ENCODE measurements at places on chromosomes 2 and 18. TPM values are rescaled to one million over a fixed set of nuclear protein-coding genes. Genes with fewer than 3 reads are reported as not detected.

The MEP1B gene
- total RNA-seq: not detected

- no peaks in the 10 kb centered on the region for H3K27me3 ChIP-seq
- no peak for DNase-seq
- no peak overlapping the region for H3K27ac ChIP-seq
- H3K4me3 ChIP-seq: no peak overlapping the region
- no peaks in the 10 kb centered on the region for H3K36me3 ChIP-seq
These were observed 95.4 kb downstream of the PRKCE start for GRCh38 chr2:45746888-45747287.

The SCG2 gene
- not detected for total RNA-seq

The MYO3B gene
- total RNA-seq: 0.18 TPM

DNA sequence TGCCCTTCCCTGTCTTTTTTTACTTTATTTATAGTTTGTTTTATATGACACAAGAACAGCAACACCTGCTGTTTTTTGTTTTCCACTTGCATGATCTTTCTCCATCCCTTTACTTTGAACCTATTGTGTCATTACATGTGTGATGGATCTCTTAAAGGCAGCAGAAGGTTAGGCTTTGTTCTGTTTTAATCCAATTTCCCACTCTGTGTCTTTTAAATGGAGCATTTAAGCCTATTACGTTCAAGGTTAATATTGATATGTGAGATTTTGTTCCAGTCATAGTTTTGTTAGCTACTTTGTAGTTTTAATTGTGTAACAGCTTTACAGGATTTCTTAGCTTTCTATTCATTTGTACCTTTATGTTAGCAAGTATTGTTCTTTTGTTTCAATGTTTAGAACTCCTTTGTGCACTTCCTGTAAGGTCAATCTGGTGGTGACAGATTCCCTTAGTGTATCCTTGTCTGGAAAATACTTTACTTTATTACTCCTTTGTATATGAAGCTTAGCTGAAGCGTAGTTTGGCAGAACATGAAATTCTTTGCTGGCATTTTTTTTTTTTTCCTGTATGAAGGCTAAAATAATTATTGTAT lies 1443.0 kb upstream of the LRRTM1 start:
- no peaks in the 10 kb centered on the region for H3K27me3 ChIP-seq
- H3K27ac ChIP-seq: no peak overlapping the region
- H3K36me3 ChIP-seq: no peaks in the 10 kb centered on the region
- H3K4me1 ChIP-seq: no peaks in the 10 kb centered on the region
- no peak for DNase-seq

DNA sequence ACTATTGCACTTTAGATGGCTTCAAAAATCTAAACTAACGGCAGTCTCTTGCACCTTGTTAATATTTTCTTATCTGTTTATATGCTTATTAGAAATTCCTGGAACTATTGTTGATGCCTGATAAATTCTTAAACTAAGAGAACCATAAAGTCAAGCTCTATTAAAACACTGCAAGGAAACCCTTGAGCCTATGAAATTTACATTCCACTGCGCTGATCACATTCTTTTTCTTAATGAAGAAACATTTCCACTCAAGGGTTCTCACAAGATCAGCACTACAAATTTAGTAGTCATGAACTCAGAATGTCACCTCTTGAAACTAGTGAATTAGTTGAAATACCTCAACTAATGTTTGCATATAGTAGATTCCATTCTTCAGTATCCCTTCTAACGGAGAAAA lies 331.8 kb upstream of the SLC8A1 start:
- DNase-seq: no peak
- H3K36me3 ChIP-seq: no peaks in the 10 kb centered on the region
- no peak overlapping the region for H3K4me3 ChIP-seq
- no peak overlapping the region for H3K27ac ChIP-seq
- no peaks in the 10 kb centered on the region for H3K4me1 ChIP-seq

The ZNF385B gene
- total RNA-seq: not detected

The LINC00305 gene
- total RNA-seq: not detected

The METTL4 gene
- 22.8 TPM for total RNA-seq

- H3K27ac ChIP-seq: no peak overlapping the region
- H3K36me3 ChIP-seq: no peaks in the 10 kb centered on the region
- H3K4me3 ChIP-seq: no peak overlapping the region
- DNase-seq: no peak
- H3K27me3 ChIP-seq: no peaks in the 10 kb centered on the region
These were observed 26.3 kb upstream of the SPATA3 start for GRCh38 chr2:230969659-230970015.

DNA sequence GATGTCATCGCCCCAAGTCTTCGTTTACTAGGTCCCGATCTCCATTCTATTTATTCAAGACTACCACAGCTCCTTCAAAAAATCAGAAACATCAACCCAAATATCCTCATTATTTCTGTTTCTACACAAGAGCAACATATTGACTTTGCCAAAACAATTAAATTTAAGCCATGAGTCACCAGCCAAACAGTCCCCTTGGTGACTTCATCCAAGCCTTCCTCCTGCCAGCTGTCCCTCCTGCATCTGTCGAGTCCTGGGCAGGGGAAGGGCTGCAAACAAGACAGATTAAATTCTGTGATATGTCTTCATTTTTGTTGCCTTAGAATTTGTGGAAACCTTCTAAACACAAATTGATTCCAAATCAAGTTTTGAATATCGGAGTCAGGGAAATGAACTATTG lies 110.3 kb downstream of the SP3 start:
- no peaks in the 10 kb centered on the region for H3K36me3 ChIP-seq
- no peak for DNase-seq
- H3K4me3 ChIP-seq: no peak overlapping the region
- H3K4me1 ChIP-seq: no peaks in the 10 kb centered on the region
- H3K27me3 ChIP-seq: no peaks in the 10 kb centered on the region
- H3K27ac ChIP-seq: no peak overlapping the region

DNA sequence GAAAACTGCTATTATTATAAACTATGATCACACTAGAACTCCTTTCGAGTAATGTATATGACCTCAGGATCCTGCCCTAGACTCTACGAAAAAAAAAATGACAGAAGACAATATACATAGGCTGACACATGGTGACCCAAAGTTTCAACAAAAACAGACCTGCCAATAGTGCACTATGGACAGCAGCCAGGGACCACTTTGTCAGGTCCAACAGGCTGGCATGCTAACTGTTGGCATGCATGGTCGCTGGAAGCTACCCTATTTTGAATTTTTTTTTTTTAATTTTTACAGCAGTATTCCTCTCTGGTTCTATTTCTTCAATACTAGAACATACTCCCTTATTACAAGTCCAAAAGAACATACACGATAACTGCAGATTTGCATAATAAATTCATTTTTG lies 38.1 kb downstream of the REV1 start:
- H3K4me1 ChIP-seq: no peaks in the 10 kb centered on the region
- H3K27me3 ChIP-seq: no peaks in the 10 kb centered on the region
- no peak overlapping the region for H3K27ac ChIP-seq
- no peak overlapping the region for H3K4me3 ChIP-seq
- peaks cover 4% of the 10 kb centered on the region for H3K36me3 ChIP-seq
- no peak for DNase-seq

DNA sequence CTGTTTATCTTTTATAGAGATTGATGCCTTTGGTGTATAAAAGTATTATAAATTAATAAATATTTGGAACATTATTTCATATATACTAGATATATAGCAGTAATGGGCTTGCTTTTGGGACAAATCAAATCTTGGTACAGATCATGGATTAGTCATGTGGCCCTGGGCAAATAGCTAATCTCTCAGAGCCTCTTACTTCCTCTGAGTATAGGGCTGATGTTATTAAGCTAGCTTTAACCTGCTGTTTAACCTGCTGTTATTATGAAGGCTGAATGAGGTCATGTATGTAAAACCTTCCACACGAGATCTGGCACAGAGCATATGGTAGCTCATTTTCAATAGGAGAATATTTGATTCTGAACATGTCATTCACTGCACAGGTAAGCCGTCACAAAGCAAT lies 5.7 kb downstream of the ITGB6 start:
- no peak for DNase-seq
- no peak overlapping the region for H3K27ac ChIP-seq
- H3K4me1 ChIP-seq: no peaks in the 10 kb centered on the region
- no peaks in the 10 kb centered on the region for H3K27me3 ChIP-seq
- H3K4me3 ChIP-seq: no peak overlapping the region
- no peaks in the 10 kb centered on the region for H3K36me3 ChIP-seq

The ARHGAP28 gene
- total RNA-seq: not detected

- no peak overlapping the region for H3K4me3 ChIP-seq
- no peak overlapping the region for H3K27ac ChIP-seq
- H3K27me3 ChIP-seq: no peaks in the 10 kb centered on the region
- H3K4me1 ChIP-seq: no peaks in the 10 kb centered on the region
These were observed 287.4 kb downstream of the PRKCE start for GRCh38 chr2:45938649-45939511.

DNA sequence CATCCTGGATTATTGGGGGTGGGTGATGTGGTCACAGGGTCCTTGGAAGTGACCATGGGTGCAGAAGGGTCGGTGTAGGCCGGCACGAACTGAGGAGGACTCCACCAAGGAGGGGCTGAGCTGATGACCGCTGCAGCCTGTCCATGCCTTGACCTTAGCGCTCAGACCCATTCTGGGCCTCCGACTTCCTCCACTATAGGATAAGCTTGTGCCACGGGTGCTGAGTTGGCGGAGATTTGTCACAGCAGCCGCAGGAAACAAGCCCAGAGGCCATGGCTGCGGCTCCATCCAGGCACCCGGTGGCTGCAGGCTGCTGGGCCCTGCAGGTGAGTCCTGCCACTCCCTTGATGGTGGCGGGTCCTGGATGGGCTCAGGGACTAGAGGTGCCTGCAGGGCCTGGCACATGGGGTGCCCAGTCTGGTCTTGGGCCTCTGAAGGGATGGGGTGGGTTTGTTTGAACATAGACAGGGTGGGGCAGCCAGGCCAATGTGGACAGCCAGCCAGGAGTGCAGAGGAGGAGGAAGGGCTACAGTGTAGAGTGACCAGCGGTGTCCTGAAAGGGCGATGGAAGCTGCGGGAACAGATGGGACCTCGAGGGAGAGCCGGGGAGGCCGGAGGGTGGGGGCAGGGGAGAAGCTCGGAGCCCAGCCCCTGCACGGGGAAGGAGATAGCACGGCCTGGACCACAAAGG lies 84.8 kb downstream of the SEPTIN10 start:
- DNase-seq: no peak
- no peaks in the 10 kb centered on the region for H3K27me3 ChIP-seq
- no peaks in the 10 kb centered on the region for H3K4me1 ChIP-seq
- H3K4me3 ChIP-seq: no peak overlapping the region

The FRZB gene
- not detected for total RNA-seq

The NDUFAF7 gene
- 20.4 TPM for total RNA-seq

DNA sequence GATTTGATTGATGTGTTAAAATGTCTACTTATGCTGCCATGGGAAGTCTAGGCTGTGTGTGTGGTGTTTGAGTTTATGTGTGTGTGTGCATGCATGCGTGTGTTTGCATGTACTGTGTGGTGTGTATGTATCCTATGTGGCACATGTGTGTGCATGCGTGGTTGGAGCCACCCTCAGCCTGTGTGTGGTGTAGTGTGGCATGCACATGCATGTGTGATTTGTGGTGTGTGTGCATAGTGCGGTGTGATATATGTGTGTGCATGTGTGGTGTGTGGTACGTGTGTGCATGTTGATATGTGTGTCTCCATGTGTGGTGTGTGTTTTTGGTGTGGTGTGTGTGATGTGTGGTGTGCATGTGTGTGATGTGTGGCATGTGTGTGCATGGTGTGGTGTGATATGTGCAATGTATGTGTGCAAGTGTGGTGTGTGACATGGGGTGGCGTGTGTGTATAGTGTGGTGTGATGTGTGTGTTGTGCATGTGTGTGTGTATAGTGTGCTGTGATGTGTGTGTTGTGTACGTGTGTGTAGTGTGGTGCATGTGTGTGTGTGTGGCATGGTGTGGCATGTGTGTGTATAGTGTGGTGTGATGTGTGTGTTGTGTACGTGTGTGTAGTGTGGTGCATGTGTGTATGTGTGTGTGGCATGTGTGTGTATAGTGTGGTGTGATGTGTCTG lies 66.6 kb upstream of the HDAC4 start:
- no peak overlapping the region for H3K27ac ChIP-seq
- H3K4me3 ChIP-seq: no peak overlapping the region
- DNase-seq: no peak
- no peaks in the 10 kb centered on the region for H3K36me3 ChIP-seq
- no peaks in the 10 kb centered on the region for H3K27me3 ChIP-seq

The CD207 gene
- total RNA-seq: not detected

The TNFRSF11A gene
- 2.5 TPM for total RNA-seq

- no peaks in the 10 kb centered on the region for H3K4me1 ChIP-seq
- H3K27me3 ChIP-seq: no peaks in the 10 kb centered on the region
- H3K27ac ChIP-seq: no peak overlapping the region
- no peaks in the 10 kb centered on the region for H3K36me3 ChIP-seq
- no peak overlapping the region for H3K4me3 ChIP-seq
- DNase-seq: no peak
These were observed 291.8 kb downstream of the NEDD4L start for GRCh38 chr18:58335821-58336220.

GRCh38 chr2:144288438-144288837 lies 231.5 kb downstream of the ZEB2 start:
- H3K36me3 ChIP-seq: no peaks in the 10 kb centered on the region
- no peak overlapping the region for H3K4me3 ChIP-seq
- H3K4me1 ChIP-seq: no peaks in the 10 kb centered on the region
- no peaks in the 10 kb centered on the region for H3K27me3 ChIP-seq
- H3K27ac ChIP-seq: no peak overlapping the region
- DNase-seq: no peak

- no peak overlapping the region for H3K27ac ChIP-seq
- H3K4me3 ChIP-seq: no peak overlapping the region
- H3K4me1 ChIP-seq: peaks cover 45% of the 10 kb centered on the region
- H3K36me3 ChIP-seq: no peaks in the 10 kb centered on the region
- no peaks in the 10 kb centered on the region for H3K27me3 ChIP-seq
- no peak for DNase-seq
These were observed 14.1 kb downstream of the TLK1 start for GRCh38 chr2:171146633-171147032.

Data from CD8-positive, alpha-beta memory T cell (primary cell).